ENCODE measurements at places on chromosomes 1 and 21.

GRCh38 chr1:44113095-44113609 lies 5.5 kb upstream of the KLF17 start:
- no peak for DNase-seq

DNA sequence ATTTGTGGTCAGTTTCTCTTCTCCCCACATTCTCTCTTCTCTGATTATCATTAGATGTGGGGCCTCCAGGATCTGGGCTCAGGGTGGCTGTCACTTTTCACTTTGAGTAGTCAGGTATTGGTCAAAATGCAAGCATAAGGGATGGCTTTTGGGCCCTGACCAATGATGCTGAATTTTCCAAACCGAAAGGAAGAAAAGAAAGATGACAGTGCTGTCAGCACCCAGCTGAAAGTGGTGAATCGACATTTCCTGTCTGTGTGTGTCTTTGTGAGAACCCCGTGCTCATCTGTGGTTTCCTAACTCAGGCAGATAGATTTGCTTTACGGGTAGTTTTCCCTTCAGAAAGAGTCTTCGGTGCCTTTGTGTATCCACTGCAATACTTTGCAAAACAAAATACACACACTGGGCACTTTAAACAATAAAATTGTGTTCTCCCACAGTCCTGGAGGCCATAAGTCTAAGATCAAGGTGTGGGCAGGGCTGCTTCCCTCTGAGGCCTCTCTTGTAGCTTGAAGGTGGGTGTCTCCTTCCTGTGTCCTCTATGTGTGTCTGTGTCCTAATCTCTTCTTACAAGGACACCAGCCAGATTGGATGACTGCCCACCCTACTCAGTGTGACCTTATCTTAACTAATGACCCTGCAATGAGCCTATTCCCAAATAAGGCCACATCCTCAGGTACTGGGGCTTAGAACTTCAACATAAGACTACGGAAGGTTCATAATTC lies 274.8 kb upstream of the AJAP1 start:
- no peak for DNase-seq

DNA sequence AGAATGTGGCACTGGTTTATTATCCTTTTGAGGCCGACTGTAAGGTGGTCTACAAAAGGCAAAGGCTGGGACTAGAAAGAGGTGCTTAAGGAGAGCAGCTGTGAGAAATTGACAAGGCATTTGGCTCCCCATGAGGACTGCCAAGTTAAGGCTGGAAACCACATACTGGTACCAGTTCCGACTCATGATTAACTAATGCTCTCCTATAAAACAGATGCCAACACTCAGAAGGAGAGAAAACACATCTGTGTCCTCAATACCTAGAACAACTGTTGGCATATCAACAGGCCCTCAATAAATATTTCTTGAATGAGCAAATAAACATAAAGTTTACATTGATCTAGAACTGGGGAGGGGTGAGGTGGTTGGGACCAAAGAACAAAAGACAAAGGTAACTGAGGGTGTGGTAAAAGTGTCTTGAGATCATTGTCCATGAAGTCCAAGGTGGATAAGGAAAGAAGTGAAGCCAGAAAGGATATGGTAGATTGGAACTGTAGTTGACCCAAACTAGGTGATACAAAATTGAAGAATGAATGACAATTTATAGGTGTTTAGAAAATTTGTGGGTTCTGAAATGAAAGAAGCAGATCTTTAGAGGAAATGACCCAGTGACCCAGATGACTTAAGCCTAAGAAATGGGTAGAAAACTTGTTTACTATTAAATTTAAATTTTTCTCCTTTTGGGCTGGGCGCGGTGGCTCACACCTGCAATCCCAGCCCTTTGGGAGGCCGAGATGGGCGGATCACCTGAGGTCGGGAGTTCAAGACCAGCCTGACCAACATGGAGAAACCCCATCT lies 16.9 kb upstream of the MCL1 start:
- peak; percentile 47 for DNase-seq

DNA sequence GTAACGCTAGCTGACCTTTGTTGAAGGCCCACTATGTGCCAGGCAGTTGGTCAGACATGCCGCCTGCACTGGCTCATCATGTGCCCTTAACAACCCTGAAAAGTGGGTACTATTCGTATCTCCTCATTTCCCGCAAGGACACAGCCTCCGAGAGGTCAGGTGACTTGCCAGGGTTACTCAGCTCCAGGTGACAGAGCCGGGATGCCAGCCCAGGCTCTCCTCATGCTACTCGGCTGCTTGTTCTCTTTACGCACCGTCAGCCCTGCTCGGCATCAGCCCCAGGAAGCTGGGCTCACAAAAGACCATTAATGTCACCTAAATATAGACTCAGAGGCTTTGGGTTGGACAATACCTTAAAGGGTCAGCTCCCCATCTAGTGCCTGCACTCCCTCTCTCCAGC lies 29.0 kb downstream of the GRHL3 start:
- DNase-seq = no peak

- DNase-seq = peak; percentile 95
Observed at GRCh38 chr1:109821221-109821669, 57.5 kb upstream of the EPS8L3 start.

DNA sequence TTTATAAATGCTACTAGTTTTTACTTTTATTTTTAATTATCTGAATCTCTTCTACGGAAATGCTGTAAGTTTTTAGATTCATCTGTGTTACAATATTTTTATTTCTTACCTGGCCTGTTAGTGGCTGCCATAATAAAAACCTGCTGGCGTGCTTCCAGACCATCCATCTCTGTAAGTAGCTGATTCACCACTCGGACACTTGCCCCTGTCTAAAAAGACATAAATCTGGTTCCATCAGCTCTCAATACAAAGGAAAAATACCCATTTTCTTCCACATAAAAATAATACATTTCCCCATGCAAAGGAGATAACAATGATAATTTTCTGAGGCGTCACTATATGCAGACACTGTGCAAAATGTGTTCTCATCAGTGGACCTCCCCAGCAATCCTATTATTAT lies 62.0 kb downstream of the NVL start:
- DNase-seq = no peak

GRCh38 chr1:42841010-42841409 lies 5.4 kb upstream of the ZNF691 start:
- DNase-seq = no peak

- DNase-seq = peak; percentile 97
Observed at GRCh38 chr1:23169727-23170335, 1.2 kb upstream of the LUZP1 start.

- no peak for DNase-seq
Observed at GRCh38 chr1:53608071-53608470, 130.9 kb downstream of the GLIS1 start.

GRCh38 chr21:32215306-32215685 lies 63.6 kb downstream of the MIS18A start:
- DNase-seq = no peak

GRCh38 chr1:167463875-167464575 lies 54.3 kb downstream of the CD247 start:
- no peak for DNase-seq

DNA sequence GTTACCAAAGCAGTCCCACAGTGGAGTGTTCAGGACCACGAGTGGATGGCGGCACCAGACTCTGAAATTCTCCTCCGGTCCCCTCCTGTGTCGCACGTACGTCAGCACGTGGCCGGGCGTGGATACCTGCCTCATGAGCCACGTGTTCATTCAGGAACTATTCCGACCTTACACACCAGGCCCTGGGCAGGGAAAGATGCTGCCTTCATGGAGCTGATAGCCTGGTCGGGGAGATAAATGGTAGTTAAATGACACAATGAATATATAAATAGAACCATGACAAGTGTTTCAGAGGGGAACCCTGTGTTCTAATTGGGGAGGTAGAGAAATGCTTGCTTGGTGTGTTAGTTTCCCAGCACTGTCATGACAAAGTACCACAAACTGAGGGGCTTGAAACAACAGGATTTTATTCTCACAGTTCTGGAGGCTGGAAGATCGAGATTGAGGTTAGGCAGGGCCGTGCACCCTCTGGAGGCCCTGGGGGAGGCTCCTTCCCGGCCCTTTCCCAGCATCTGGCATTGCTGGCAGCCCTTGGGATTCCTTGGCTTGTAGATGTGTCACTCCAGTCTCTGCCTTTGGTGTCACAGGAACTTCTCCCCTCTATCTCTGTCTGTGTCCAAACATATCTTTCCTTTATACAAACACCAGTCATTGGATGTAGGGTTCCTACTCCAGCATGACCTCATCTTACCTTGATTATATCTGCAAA lies 28.9 kb upstream of the GPR137B start:
- no peak for DNase-seq

GRCh38 chr1:87338566-87338965 lies 9.9 kb downstream of the LMO4 start:
- DNase-seq = no peak

DNA sequence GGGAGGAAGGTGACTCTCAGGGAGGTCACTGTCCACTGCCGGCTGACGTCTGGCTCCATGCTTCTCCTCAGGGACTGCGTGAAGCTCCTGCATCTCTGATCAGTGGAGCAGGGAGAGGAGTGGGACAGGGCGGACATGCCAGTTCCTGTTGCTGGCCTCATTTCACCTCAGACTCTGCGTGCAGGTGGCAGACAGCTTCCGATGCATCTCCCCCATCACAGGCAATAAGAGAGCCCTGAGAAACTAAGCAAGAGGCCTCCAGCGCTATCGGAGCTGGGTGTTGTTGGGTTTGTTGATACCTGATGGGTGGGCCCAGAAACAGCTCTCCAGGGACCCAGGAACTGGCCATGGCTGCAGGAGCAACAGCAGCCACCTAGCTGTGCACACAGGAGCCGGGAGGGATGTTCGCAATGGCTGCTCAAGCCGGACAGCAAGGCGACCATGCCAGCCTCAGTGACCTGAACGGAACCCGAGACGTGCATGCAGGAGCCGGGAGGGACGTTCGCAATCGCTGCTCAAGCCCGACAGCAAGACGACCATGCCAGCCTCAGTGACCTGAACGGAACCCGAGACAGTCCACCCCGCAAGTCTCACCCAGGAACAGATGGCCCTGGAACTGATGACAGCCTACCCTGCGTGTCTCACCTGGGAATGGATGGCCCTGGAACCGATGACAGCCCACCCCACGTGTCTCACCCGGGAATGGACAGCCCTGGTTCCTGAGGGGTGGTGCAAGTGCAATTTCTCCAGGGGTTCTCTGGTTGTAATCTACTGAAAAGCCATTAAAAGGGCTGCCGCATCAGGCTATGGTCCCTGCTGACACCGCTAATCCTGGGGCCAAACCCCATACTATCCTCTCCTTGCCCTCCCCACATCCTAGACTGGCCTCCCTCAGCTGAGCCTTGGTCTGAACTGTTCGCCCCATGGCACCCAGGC lies 14.2 kb upstream of the PCBP3 start:
- DNase-seq = no peak

DNA sequence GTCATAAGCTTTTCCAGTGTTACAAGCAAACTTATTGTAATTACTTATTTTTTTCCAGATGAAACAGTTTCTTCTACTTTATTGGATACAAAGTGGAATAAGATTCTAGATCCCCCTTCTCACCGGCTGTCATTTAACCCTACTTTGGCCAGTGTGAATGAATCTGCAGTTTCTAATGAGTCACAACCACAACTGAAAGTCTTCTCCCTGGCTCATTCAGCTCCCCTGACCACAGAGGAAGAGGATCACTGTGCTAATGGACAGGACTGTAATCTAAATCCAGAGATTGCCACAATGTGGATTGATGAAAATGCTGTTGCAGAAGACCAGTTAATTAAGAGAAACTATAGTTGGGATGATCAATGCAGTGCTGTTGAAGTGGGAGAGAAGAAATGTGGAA lies 95.5 kb downstream of the ZFYVE9 start:
- DNase-seq = peak; percentile 27

GRCh38 chr1:174090471-174090870 lies 68.3 kb upstream of the RC3H1 start:
- no peak for DNase-seq

DNA sequence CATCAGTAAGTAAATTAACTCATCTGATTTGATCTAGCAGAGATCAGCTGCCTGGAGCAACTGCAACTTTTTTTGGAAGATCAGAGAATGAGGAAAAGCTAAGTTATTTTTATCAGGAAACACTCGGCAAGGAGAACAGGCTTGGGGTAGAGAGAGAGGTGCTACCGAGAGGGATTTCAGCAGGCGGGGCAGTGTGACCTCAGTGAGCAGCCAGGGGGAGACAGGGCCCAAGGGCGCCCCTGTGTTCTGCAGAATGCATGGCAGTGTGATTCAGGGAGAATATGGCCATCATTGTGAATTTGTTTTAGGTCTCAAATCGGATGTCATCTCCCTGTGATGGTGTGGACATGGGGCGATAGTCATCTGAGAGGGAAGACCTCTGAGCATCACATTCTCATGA lies 484.1 kb upstream of the VAMP3 start:
- no peak for DNase-seq

- peak; percentile 63 for DNase-seq
Observed at GRCh38 chr1:1371746-1372711, 3.0 kb downstream of the AURKAIP1 start.

DNA sequence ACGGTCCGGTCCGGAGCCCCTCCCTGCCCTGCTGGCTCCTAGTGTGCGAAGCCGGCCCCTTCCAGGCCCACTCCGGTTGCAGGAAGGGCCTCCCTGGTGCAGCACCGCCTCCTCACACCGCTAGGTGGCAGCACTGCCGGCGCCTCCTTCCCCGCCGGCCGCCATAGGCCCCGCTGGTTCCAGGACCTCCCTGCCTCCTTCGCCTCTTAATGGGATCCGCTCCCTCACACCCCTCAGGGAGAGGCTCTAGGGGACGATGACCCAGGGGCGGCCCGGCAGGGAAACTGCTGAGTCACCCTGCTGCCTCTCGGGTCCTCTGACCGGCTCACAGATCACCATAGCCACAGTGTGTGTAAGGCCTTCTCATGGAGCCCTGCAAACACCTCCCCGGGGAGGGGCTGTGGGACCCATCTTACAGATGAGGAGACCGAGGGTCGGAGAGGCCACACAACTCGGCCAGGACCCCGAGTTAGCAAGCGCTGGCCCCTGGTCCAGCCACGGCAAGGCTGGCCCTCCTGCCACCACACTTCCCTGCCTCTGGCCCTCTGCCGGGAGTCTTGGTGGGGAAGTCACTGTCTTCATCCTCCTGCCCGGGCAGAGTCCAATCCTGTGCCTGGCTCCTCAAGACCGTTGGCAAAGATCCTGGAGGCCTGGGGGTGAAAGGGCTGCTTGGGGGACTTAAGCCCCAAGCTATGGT lies 1.6 kb upstream of the AJAP1 start:
- peak; percentile 33 for DNase-seq

Data from cardiac fibroblast (primary cell).